ENCODE measurements at places on chromosomes 11 and 22.

GRCh38 chr22:49756676-49757075, 71.0 kb downstream of the BRD1 start:
- no peak for DNase-seq

- DNase-seq = no peak
Measured at GRCh38 chr11:127733552-127733951, 733.0 kb upstream of the KIRREL3 start.

DNA sequence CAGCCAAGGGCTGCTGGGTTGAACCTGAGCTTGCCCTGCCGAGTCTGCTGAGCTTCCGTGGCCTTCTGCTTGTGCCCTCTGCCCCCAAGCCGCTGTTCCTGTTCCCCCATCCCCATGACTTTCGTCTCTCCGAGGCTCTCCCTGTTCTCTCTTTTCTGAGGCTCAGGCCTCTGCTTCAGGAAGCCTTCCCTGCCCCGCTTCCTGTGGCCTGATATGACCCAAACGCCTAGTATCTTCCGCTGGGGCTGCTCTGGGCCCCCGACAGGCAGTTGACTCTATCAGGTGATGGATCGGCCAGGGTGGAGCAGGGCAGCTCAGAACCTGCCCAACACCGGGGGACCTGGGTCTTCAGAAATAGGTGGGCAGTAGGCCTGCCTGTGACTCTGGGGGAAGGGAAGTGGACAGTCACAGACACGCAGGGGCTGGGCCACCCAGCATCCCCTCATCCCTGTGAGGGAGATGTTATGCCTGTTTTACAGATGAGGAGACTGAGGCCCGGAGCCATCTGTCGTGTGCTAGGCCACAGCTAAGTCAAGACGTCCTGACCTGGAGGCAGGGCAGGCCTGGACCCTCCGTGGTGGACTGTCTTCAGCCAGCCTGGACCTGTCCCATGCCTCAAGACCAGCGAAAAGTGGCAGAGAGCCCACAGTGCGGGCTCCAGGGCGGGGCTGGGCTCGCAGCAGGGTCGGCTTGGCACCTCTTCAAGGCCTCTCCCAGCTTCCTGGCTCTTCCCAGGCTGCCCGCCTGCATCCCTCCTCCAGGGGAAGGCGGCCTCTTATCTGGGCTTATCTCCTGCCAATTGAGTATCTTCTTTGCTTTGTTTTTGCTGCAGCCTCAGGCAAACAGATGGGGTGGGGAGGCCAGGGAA, 16.2 kb downstream of the BAD start:
- DNase-seq = no peak

DNA sequence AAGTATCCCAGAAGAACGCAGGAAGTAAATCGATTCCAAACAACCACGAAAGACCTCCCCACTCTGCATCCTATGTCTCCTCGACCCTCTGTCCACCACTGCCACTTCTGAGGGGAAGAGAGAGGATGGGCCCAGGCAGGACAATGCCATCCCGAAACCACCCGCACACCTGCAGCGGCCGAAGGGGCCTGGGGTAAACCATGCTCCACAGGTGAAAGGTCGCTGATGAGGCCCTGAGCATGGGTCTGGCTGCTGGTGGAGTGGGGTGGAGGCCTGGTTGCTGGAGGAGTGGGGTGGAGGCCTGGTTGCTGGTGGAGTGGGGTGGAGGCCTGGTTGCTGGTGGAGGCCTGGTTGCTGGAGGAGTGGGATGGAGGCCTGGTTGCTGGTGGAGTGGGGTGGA, 13.1 kb downstream of the TOLLIP start:
- DNase-seq = no peak

GRCh38 chr11:107777110-107777509, 65.3 kb upstream of the SLN start:
- DNase-seq = no peak

DNA sequence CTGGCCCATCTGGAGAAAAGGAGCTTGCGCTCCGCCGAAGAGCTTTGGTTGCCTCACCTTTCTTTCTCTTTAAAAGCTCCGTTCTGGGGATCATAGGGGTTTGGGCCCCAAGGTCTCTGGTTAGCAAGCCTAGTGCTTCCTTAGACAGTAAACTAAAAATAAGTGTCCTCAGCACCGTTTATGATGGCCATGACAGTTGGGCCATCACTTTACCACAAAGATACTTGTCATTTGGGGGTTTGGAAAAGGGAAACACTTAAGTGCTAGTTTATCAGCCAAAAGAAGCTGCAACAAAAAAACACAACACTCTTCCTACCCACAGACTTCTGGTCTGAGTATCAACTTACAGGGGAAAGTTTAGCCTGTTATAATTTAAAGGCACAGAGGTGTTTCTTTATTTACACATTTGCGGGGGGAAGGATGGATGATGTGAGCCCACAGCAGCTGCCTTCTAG, 88.4 kb upstream of the CD44 start:
- DNase-seq = no peak

DNA sequence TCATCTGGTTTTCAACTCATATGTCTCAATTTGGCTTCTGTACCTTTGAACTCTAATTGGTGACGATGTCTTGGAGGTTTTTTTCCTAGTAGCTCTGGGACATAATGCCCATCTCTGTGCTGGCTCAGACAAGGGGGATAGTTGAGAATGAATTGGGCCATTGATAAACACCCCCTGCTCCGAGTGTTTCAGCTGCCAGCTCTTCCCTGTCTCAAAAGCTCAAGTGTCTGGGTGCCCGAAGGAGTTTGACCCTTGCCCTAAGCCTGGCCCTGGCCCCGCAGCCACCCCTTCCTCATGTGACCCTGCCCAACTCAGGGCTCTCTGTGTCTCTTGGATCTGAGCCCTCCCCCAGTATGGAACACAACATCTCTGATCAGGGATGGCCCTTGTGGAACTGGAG, 3.0 kb downstream of the INSC start:
- DNase-seq = no peak

GRCh38 chr11:1916132-1916985, 3.1 kb upstream of the TNNT3 start:
- DNase-seq = no peak

GRCh38 chr11:35040221-35040942, 98.6 kb upstream of the CD44 start:
- no peak for DNase-seq

GRCh38 chr11:36292311-36292722, 3.1 kb upstream of the COMMD9 start:
- no peak for DNase-seq

All from NCI-H748 treated with DMSO at 0.1 percent for 48 hours (cell line).